ENCODE measurements at places on chromosomes 11 and 22. TPM values are rescaled to one million over a fixed set of nuclear protein-coding genes. Genes with fewer than 3 reads are reported as not detected.

NLRP14 gene
- total RNA-seq: not detected

DNA sequence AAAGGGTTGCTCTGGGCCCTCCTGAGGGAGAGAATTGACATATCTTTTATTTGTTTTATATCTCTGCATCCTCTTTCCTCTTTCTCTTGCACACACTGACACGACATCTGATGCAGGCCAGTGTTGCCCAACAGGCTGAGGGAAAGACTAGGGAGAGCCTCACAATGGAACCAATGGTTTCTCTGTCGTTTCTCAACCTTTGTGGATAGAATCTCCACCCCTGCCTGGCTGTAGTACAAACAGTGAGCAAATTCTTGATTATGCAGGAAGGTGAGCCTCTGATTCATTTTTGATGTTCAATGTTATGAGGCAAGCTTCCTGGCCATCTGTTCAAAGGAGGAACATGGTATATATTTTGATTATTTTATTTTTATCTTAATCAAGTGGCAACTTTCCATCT is 49.8 kb upstream of the PLET1 start:
- DNase-seq: no peak
- H3K27ac ChIP-seq: no peak overlapping the region
- H3K27me3 ChIP-seq: no peaks in the 10 kb centered on the region
- H3K4me3 ChIP-seq: no peak overlapping the region
- no peaks in the 10 kb centered on the region for H3K4me1 ChIP-seq

- no peaks in the 10 kb centered on the region for H3K36me3 ChIP-seq
- no peak for DNase-seq
- no peak overlapping the region for H3K27ac ChIP-seq
Observed at GRCh38 chr22:30825711-30826505, 131.2 kb downstream of the OSBP2 start.

PKNOX2 gene
- total RNA-seq: 1.4 TPM

ADM2 gene
- total RNA-seq: 8.1 TPM

DNA sequence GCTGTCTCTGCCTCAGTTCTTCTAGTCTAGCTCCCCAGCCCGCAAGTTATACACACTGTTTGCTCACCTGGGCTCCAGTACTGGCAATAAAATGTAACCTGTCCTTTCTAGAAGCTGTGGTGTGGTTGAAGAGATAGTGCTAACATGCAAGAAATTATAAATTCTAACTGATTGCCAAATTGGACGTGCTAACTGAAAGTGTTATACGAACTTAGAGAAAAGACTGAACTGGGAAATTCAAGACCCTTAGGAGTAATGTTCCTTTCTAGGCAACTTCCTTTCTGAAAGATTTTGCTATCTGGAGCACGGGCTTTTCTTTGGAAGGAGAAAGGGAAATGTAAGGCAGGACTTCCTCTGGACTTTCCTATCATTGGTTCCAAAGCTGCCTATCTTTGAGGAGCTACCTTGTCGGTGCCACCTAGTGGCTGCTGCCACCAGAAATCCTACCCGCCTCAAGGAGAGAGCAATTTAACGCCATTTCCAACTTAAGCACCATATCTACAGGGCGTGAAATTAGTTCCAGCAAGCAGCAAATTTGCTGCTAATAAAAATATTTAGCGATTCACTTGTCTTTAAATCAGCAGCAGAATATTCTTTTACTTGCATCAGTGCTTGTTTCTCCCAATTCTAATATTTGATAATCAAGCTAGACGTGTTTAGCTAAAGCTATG is 12.7 kb upstream of the TMEM218 start:
- H3K4me1 ChIP-seq: no peaks in the 10 kb centered on the region
- DNase-seq: peak; percentile 52
- H3K27me3 ChIP-seq: no peaks in the 10 kb centered on the region
- H3K27ac ChIP-seq: no peak overlapping the region
- no peak overlapping the region for H3K4me3 ChIP-seq

GRCh38 chr11:102771351-102771750 is 9.1 kb downstream of the MMP10 start:
- H3K27me3 ChIP-seq: no peaks in the 10 kb centered on the region
- no peak overlapping the region for H3K4me3 ChIP-seq
- no peak for DNase-seq
- no peaks in the 10 kb centered on the region for H3K4me1 ChIP-seq
- H3K27ac ChIP-seq: no peak overlapping the region

GTSE1 gene
- total RNA-seq: 5.0 TPM

DNA sequence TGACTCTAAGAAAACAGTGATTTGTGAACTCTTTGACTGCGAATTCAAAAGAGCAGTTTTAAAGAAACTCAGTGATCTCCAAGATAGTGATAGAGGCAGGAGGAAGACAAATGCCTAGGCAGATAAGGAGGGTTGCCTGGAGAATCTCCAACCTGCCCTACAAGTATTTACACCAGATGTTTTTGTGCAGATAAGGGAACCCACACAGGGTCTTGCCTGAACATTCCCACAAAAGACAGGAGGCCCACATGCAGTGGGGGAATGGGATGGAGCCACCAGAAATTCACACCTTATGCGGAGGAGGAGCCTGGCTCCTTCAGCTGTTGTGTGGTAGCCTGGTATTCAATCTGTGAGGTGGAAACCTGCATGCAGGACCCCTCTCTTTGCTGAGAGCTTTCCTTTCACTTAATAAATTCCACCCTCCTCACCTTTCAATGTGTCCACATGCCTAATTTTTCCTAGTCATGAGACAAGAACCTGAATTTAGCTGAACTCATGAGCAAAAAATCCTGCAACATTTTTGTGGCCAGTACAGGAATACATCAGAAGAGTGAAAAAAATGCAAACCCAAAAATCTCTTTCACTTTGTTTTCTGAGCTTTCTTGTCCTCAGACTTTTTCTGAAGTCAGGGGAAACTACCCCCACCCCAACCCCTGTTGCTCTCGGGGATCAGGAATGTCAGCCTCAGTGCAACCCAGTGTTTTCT is 8.1 kb upstream of the GLYAT start:
- H3K4me3 ChIP-seq: no peak overlapping the region
- H3K27ac ChIP-seq: no peak overlapping the region
- no peaks in the 10 kb centered on the region for H3K4me1 ChIP-seq
- DNase-seq: no peak
- no peaks in the 10 kb centered on the region for H3K27me3 ChIP-seq
- no peaks in the 10 kb centered on the region for H3K36me3 ChIP-seq

DNA sequence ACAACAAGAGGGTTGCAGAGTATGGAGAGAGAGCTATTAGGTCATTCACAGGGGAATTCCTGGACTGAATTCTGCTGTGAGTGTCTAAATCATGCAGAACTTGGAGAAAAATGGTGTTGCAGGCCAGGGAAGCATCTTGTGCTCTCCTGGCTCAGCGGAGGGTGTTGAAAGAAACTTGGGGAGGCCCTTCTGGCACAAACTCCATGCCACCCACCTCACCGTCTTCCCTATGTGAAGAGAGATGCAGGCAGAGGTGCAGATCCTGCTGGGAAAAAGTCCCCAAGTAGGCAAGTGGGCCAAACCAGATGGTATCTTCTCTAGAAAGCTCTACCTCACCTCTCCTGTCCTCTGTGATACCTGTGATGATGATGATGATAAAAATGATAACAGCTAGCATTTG is 604.3 kb upstream of the API5 start:
- no peaks in the 10 kb centered on the region for H3K27me3 ChIP-seq
- H3K36me3 ChIP-seq: no peaks in the 10 kb centered on the region
- no peak overlapping the region for H3K4me3 ChIP-seq
- DNase-seq: no peak
- H3K4me1 ChIP-seq: no peaks in the 10 kb centered on the region

- H3K27me3 ChIP-seq: no peaks in the 10 kb centered on the region
- peak; percentile 57 for DNase-seq
- H3K4me1 ChIP-seq: peaks cover 7% of the 10 kb centered on the region
- H3K36me3 ChIP-seq: peaks cover 37% of the 10 kb centered on the region
- H3K27ac ChIP-seq: peak overlapping the region; percentile 58
Observed at GRCh38 chr11:124115782-124116616, 749 bp downstream of the VWA5A start.

RAB30 gene
- total RNA-seq: 9.8 TPM

PHETA2 gene
- 8.9 TPM for total RNA-seq

BAIAP2L2 gene
- total RNA-seq: 83.3 TPM

MIF gene
- 206 TPM for total RNA-seq

- no peaks in the 10 kb centered on the region for H3K4me1 ChIP-seq
- H3K27me3 ChIP-seq: no peaks in the 10 kb centered on the region
- no peak for DNase-seq
- H3K4me3 ChIP-seq: no peak overlapping the region
- H3K27ac ChIP-seq: no peak overlapping the region
- H3K36me3 ChIP-seq: no peaks in the 10 kb centered on the region
Observed at GRCh38 chr22:50118129-50118528, 28.3 kb downstream of the MOV10L1 start.

MAPK8IP2 gene
- total RNA-seq: not detected

SULT4A1 gene
- not detected for total RNA-seq

UBQLNL gene
- total RNA-seq: 0.80 TPM

DNA sequence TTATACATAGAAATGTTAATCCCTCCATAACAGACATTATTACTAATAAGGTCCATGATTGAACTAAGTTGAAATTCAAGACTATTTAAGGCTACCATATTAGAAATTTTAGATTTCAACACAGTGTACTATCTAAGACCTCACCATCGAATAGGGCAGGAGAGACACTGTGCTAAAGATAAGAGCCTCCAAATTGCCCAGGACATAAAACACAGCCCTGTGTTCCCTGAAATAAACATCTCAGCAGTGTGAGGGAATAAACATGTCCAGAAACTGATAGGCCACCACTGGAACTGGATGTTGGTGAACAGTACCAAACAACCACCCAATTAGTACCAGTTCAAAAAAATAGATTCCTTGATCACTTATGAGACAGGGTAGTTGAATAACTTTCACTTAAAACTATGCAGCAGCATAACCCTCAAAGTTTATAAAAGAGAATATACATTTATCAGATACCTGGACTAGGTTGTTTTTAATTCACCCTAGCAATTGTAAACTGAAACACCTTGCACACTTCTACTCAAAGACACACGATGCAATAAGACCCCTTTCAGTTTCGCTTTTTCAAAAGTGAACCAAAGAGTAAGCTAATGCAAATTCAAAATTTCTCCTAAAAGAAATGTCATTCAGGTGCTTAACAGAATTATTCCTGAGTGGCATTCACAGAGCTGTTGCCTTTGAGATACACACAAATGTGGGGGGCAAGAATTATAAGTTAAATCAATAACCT is 34.3 kb downstream of the USP28 start:
- H3K4me3 ChIP-seq: no peak overlapping the region
- H3K36me3 ChIP-seq: no peaks in the 10 kb centered on the region
- no peak for DNase-seq
- no peaks in the 10 kb centered on the region for H3K4me1 ChIP-seq
- H3K27me3 ChIP-seq: no peaks in the 10 kb centered on the region

DNA sequence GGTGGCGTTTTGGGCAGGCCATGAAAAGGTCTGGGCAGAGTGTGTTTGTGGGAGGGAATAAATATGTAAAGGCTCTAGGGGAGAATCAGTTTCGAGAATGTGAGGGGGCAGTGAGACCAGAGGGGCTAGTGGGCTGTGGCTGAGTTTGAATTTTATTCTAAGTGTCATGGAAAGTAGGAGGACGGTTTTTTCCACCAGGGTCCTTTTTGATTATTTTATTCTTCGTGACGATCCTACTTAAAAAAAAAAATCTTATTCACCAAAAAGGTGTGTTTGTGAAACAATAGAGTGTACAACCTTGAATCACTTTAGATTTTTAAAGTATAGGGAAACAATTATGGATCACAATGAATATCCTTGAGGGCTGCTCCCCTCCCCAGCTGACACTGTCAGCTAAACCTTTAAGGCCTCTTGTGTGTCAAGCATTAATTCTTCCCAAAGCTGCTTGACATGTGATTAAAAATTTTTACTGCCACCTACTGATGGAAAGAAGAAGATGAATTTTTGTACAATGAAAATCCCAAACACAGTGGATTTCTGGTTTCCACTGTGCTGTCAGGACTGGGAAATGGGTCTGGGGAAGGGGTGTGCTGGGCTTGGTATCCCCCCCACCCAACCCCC is 107.5 kb upstream of the OR4B1 start:
- H3K4me1 ChIP-seq: peaks cover 21% of the 10 kb centered on the region
- no peaks in the 10 kb centered on the region for H3K27me3 ChIP-seq
- no peak for DNase-seq
- no peaks in the 10 kb centered on the region for H3K36me3 ChIP-seq
- peak overlapping the region; percentile 35 for H3K4me3 ChIP-seq
- H3K27ac ChIP-seq: peak overlapping the region; percentile 63

- no peak for DNase-seq
- no peaks in the 10 kb centered on the region for H3K4me1 ChIP-seq
- H3K4me3 ChIP-seq: no peak overlapping the region
- no peaks in the 10 kb centered on the region for H3K36me3 ChIP-seq
- no peak overlapping the region for H3K27ac ChIP-seq
- H3K27me3 ChIP-seq: peaks cover 4% of the 10 kb centered on the region
Observed at GRCh38 chr22:45876136-45877035, 100.6 kb downstream of the WNT7B start.

KIRREL3 gene
- 0.83 TPM for total RNA-seq

DNA sequence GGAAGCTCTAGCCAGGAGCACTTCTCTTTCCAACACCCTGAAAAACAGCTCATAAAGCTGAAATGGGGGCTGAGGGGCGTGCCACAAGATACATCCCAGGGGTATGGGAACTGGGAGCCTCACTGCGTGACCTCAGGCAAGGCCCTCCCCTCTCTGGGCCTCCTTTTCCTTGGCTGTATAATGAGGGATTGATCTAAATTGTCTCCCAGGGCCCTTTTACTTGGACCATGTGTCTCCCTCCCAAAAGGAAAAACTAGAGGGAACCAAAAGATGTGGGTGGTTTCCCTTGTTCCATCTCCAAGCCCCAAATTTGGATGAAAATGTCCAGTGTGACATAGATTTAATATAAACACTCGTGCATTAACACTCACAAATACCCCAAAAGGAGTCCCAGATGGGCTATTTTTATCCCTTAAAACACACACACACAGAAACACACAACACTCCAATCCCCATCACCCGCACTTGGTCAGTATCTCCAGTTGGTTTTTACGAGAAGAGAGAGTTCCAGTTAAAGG is 25.9 kb upstream of the SMTN start:
- no peak overlapping the region for H3K4me3 ChIP-seq
- DNase-seq: no peak
- no peaks in the 10 kb centered on the region for H3K27me3 ChIP-seq
- H3K36me3 ChIP-seq: no peaks in the 10 kb centered on the region
- no peaks in the 10 kb centered on the region for H3K4me1 ChIP-seq

DNA sequence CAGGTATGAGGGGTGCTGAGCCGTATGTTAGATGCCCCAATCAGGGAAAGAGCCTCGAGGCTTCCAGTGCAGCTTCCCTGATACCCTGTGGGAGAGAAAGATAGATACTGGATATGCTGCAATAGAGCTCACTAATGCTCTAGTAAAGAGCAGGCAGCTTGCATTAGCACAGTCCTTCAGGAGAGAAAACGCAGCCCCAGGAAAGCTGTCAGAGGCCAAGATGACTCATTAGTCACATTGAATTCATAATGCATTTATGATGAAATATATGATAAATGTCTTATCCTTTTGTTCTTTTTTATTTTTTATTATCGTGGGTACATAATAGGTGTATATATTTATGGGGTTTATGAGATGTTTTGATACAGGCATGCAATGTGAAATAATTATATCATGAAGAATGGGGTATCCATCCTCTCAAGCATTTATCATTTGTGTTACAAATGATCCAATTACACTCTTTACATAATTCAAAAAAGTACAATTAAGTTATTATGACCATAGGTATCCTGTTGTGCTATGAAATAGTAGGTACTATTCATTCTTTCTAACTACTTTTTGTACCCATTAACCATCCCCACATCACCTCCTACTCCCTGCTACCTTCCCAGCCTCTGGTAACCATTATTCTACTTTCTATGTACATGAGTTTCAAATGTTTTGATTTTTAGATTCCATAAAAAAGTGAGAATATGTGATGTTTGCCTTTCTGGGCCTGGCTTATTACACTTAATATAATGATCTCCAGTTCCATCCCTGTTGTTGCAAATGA is 94.5 kb upstream of the TOP3B start:
- H3K36me3 ChIP-seq: no peaks in the 10 kb centered on the region
- no peak overlapping the region for H3K27ac ChIP-seq
- DNase-seq: no peak
- H3K4me1 ChIP-seq: no peaks in the 10 kb centered on the region

Measured in Peyer's patch (tissue), 4 donors.